Tibial nerve (tissue), 4 donors: ENCODE measurements at places on chromosomes 4 and X.

- no peak overlapping the region for H3K4me3 ChIP-seq
- no peaks in the 10 kb centered on the region for H3K4me1 ChIP-seq
- no peak overlapping the region for H3K27ac ChIP-seq
- H3K36me3 ChIP-seq: no peaks in the 10 kb centered on the region
- H3K27me3 ChIP-seq: no peaks in the 10 kb centered on the region
Measured at GRCh38 chr4:54440394-54441136, 211.5 kb downstream of the PDGFRA start.

DNA sequence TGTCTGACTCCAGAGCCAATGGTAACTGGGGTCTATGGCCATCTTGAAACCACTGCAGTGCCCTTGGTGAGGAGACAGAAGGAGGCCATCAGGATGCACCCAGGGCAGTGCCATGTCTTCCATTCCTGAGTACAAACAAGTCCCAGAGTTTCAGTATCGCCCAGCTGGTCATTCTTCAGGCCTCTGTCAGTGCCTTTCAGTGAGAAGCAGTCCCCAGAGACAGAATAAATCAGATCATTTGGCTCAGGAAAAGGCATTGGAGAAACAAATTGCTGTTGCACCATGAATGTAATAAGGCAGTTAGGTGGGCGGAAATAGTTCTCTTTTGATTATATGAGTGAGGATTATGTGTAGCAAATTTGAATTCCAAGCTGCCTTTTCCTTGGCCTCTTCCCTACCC is 21.3 kb downstream of the ADGRG4 start:
- DNase-seq: no peak
- H3K27ac ChIP-seq: no peak overlapping the region
- no peak overlapping the region for H3K4me3 ChIP-seq
- no peaks in the 10 kb centered on the region for H3K27me3 ChIP-seq
- H3K36me3 ChIP-seq: no peaks in the 10 kb centered on the region

DNA sequence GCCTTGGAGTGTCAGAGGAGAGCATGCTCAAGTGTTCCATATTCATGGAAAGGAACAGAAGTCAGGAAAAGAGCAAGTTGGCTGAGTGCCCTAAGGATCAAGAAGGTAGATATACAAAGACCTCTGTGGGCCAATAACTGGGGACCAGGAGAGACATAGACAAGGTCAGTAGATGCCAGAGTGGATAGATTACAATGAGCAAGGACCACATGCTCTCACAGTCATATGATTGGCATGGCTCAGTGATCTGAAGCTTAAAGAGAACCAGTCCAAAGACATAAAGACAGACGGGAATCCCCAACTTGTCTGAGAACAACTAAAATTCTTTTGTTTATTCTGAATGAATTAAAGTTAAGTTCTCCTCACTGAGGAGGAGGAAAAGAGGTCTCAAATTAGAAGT is 289.7 kb downstream of the HS3ST1 start:
- no peak for DNase-seq
- no peak overlapping the region for H3K4me3 ChIP-seq
- H3K27ac ChIP-seq: no peak overlapping the region

DNA sequence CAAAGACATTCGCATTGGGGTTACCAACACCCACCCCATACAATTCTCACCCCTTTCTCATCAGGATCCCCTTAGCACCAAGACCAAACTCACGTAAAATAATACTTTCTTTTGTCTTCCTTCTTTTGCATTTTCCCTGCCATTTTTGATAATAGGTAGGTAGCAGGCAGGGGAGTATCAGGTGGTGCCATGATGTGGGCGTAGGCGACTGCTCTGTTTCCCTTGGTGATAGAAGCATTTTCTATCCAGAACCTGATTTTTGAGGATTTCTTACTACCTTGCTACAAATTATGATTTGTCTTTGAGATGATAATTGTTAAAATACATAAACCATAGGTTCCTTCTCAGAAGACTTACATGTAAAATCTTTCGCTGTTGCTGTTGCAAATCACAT is 150.3 kb downstream of the DCTD start:
- H3K27ac ChIP-seq: no peak overlapping the region
- H3K4me3 ChIP-seq: no peak overlapping the region
- H3K4me1 ChIP-seq: peaks cover 5% of the 10 kb centered on the region
- no peaks in the 10 kb centered on the region for H3K36me3 ChIP-seq

DNA sequence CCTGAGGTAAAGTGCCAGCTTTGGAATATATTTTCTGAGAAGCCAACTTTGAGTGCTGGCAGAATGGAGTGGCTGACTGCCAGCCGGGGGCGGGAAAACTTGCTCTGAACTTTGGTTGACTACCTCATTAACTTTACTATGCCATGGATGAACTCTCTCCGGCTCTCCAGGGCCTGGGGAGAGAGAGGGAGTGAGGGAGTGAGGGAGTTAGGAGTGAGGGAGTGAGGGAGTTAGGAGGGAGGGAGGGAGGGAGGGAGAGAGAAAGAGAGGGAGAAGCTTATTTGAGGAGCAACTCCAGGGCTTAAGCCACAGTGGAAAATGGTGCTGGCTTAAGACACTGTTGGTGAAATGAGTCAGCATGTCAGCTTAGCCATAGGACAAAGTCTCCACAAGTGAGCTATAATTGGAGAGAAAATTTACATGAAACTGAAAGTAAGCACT is 280.9 kb upstream of the RPS6KA3 start:
- H3K27me3 ChIP-seq: no peaks in the 10 kb centered on the region
- no peaks in the 10 kb centered on the region for H3K4me1 ChIP-seq
- DNase-seq: no peak
- no peak overlapping the region for H3K4me3 ChIP-seq

DNA sequence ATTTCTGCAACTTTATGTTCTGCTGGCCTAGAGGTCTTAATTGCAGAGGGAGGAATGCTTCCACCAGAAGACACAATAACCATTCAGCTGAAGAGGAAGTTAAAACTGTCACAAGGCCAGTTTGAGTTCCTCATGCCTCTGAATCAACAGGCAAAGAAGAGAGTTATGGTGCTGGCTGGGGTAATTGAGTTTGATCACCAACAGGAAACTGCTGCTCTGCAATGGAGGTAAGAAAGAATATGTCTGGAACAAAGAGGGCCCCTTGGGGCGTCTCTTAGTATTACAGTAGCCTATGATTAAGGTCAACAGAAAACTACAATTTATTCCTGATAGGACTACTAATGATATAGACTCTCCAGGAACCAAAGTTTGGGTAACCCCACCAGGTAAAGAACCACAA is 744.0 kb downstream of the FSTL5 start:
- no peak overlapping the region for H3K27ac ChIP-seq
- H3K4me1 ChIP-seq: no peaks in the 10 kb centered on the region
- H3K27me3 ChIP-seq: no peaks in the 10 kb centered on the region

- no peak overlapping the region for H3K4me3 ChIP-seq
- no peak for DNase-seq
- no peak overlapping the region for H3K27ac ChIP-seq
- no peaks in the 10 kb centered on the region for H3K27me3 ChIP-seq
- H3K36me3 ChIP-seq: no peaks in the 10 kb centered on the region
Measured at GRCh38 chr4:25500626-25501316, 123.7 kb downstream of the ANAPC4 start.

DNA sequence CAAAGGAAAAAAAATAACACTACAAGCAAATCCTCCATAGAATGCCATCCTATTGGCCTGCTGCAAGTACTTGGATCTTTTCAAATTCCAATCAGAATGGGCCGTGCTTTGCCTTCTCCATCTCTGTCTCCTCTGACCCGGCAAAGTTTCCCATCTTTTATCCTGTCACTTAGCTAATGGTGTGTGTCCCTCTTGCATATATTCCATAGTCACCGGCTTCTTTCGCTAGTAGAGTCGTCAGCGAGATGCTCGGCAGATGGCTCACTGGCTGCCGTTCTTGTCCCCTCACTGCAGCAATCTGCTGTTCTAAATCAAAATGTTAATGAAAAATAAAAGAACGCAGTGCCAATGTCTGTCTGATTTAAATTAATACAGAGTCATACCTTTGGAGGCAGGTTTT is 22.1 kb downstream of the GRIA3 start:
- no peak overlapping the region for H3K27ac ChIP-seq
- H3K27me3 ChIP-seq: no peaks in the 10 kb centered on the region

DNA sequence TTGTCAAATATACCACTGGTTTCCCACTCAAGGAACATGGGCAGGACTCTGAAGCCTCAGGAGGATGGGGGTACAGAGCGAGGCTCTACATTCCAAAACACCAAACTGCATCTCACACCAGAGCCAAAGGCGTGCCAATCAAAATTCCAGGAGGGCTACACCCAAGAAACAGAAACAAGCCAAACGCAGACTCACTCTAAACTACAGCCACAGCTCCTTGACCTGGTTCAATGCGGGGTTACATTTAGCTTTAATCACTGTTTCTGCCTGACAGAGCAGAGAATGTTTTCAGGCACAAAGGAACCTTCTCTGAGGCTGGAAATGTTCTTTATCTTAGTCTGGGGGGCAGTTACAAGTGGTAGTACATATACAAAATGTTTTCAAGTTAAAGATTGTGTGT is 2121.5 kb upstream of the AGA start:
- no peaks in the 10 kb centered on the region for H3K36me3 ChIP-seq
- H3K4me3 ChIP-seq: no peak overlapping the region
- no peaks in the 10 kb centered on the region for H3K4me1 ChIP-seq
- no peak overlapping the region for H3K27ac ChIP-seq
- DNase-seq: no peak
- H3K27me3 ChIP-seq: no peaks in the 10 kb centered on the region

DNA sequence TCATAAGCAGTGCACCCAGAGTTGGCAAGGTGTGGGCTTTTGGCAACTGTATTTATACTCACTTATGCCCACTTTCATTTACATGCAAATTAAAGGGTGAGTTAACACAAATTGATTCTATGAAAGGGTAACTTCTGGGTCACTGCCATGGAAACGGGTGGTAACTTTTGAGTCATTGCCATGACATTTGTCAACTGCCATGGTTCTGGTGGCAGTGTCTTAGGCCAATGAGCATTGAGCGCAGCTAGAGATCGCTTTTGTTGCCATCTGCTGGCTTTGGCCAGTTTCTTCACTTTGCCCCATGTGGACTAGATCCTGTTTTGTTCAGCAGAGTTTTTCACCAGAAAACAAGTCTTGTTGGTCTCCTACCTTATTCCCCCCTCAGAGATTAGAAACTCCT is 170.8 kb upstream of the NUDT6 start:
- no peak overlapping the region for H3K4me3 ChIP-seq
- no peaks in the 10 kb centered on the region for H3K4me1 ChIP-seq
- no peak for DNase-seq
- peaks cover 24% of the 10 kb centered on the region for H3K36me3 ChIP-seq

DNA sequence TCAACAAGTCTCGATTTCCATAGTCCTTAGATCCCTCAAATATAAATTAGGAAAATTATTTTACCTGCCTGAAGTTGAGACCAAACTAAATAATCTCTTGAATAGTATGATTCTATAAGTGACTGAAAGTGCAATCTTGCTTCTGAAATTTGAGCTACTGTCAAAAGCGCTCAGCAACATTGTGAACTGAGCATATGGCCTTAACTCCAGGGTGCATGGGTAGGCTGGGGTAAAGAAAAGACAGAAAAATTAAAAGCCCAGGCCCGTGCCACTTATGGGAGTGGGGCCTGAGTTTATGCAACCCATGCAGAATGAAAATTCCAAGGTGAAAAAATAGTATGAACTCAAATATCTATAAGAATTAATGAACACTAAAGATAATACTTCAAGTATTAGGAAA is 9.8 kb downstream of the PGRMC2 start:
- H3K27ac ChIP-seq: no peak overlapping the region
- H3K27me3 ChIP-seq: no peaks in the 10 kb centered on the region

DNA sequence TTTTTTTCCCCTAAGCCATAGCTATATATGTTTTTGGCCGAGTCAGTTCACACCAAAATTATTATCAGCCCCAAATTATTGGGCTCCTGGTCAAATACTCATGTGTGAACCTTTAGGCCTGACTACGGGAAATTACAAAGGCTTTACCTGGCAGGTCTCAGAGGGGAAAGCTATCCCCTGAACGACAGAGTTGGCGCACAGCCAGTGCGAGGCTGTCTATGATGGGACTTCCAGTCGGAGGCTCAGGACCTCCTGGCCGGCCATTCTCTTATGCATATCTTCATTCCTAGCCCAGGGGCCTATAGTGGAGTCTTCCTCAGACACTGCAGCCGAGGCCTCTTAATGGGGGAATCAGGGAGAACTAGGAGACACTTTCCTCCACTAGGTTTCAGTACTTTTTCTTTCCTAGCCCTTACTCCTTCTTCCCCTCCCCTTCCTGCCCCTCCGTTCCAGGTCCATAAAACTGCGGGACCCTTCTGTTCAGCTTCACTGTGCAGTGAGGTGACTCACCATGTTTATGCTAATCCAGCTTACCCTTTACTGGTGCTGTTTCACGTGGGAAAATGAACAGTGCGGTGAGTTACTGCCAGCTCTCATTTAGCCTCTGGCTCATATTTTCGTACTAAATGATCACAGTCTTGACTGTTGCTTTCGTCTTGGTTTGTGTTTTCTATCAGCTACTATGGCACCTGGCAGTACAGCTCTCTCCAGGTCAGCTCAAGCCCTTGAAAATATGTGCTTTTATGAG is 533.9 kb downstream of the FSTL5 start:
- DNase-seq: no peak
- H3K4me1 ChIP-seq: no peaks in the 10 kb centered on the region
- H3K4me3 ChIP-seq: no peak overlapping the region
- no peak overlapping the region for H3K27ac ChIP-seq

DNA sequence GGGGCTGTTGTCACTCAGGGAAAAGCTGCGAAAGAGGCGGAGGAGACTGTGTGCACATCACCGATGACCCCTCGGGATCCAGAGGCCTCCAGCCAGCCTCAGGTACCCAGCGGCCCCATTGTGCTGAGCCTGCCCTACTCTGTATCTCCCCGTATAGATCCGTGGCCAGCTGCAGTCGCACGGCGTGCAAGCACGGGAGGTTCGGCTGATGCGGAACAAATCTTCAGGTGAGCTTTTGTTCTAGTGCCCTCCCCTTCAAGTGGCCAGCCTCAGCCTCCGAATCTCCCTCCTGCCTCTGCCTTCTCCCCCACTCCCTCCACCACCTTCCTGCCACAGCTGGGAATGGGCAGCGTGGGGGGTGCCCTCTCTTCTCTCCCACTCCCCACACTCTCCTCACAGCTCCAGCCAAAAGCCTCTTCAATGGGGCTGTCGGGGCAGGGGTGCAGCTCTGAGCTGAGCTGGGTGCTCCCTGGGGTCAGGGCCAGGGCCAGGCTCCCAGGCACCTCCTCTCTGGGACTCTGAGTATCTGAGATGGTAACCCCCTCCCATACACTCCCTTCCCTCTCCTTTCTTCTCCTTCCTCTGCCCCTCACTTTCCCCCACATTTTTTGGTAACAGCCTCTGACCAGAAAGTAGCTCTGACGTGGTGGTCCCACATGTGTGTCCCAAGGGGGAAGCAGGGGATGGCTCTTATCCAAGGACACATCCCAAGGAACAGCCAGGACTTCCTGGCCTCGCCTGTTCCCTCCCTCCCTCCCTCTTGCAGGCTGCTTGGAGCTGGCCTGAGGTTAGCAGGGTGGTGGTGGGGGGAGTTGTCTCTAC is 20.4 kb upstream of the UBA1 start:
- H3K27ac ChIP-seq: no peak overlapping the region
- H3K4me3 ChIP-seq: no peak overlapping the region
- no peaks in the 10 kb centered on the region for H3K4me1 ChIP-seq
- no peaks in the 10 kb centered on the region for H3K36me3 ChIP-seq

DNA sequence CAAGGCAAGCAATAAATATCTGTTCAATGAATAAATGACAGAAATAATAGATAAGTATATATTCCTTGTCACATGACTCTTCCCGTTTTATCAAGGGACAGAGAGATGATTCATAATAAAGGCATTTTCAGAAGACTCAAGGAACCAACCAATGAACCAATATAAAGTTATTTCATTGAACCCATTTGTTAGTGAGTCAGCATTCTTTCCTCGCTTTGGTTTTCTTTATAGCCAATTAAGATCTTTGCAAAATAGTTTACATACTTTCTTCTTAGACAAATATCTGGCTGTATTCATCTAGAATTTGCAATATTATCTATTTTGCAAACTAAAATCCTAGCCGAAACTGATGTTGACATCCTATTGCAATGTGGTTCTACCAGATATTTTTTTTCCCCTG is 269.4 kb downstream of the IL15 start:
- H3K4me3 ChIP-seq: no peak overlapping the region
- DNase-seq: no peak
- H3K27ac ChIP-seq: no peak overlapping the region
- no peaks in the 10 kb centered on the region for H3K4me1 ChIP-seq
